ENCODE measurements at places on chromosomes 16 and 17.

DNA sequence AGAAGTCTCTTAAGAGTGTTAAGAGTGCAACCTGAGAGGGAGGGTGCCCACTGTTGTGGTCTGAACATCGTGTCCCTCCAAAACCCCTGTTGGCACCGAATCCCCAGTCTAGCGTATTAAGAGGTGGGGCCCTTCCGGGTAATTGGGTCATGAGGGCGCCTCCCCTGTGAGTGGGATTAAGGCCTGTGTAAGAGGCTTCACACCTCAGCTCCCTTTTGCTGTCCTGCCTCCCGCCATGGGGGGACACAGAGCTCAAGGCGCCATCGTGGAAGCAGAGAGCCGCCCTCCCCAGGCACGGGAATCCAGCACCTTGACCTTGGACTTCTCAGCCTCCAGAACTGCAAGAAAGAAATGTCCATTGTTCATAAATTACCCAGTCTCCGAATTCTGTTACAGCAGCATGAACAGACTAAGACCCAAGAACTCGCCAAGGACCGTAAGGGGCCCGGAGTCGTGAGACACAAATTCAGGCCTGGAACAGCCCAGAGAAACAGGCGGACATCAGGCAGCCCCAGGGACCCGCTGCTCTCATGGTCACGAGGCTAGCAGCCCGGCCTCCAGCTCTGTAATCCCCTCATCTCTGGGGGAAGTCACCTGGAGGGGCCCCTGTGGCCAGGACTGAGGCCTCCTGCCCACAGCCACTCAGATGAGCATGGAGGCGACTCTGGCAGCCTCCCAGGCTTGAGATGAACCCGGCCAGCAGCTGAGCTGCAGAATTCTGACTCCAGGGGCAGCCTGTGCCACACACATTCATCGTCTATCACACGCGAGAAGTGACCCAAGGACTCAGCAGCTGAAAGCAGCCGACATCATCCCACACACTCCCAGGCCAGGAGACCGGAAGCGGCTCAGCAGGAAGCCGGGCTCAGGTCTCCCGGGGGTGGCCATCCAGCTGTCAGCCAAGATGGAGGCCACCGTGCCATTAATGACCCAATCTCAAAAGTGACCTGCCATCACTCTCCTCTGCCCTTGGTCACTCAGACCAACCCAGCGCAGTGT, 12.8 kb upstream of the CHMP6 start:
- no peak for DNase-seq

DNA sequence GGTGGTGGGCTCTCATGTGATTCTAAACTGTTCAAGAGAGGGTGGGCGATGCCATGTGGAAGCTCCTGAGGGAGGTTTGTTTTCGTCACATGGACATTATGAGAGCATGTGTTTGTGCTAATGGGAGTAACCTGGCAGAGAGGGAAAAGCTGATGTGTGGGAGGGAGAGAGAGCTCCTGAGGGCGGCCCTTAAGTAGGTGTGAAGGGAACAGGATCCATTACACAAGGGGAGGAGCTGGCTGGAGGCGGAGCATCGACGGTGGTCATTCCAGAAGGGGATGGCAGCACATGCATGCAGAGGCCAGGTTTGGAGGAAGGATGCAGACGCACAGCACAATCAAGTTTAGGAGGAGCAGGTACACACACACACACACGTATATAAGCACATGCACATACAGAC, 197.5 kb downstream of the RPTOR start:
- no peak for DNase-seq

DNA sequence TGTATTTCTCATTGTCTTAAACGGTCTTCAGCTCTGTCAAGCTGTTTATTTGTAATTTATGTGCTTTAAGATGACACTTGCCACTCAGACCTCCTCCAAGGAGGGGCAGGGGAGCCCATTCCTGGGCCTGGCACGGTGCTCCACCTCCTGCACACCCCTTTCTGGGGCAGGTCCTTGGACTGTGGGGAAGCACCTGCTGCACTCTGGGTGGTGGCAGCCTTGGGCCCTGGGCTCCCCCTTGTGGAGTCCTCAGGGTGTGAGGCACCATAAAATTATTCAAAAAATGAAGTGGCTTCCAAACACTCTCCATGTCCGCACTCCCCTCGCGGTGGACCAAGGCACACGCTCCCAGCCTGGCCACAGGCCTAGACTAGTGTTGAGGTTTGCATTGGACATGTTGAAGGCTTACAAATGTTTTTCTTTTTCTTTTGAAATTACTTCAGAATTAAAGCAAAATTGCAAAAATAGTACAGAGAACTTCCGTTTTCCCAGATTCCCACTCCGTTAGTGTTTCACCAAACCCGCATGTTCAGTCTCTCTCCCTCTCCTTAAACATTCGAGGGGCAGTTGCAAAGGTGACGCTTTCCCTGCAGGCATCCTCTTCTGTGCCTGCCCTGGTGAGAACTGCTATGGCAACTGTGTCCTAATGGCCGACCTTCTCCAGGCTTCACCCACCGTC, 32.4 kb downstream of the FOXK2 start:
- peak; percentile 68 for DNase-seq

- no peak for DNase-seq
Measured at GRCh38 chr17:14061666-14062560, 7.4 kb upstream of the COX10 start.

DNA sequence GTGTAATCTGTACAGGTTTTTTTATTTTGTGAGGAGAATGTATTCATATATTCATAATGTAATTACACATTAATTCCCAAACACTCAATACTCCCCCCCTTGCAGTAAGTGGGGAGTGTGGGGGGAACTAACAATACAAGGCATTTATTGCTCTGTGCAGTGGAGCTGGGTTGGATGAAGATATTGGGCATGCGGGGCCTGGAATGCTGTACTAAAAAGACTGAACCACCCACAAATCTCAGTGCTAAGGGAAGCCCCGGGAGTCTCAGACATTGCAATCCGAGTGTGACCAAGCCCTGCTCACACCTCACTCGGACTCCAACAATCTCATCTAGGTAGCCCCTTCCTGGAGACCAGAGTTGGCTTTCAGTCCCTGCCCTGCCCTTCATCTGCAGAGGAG, 6.0 kb downstream of the PLLP start:
- DNase-seq = no peak

DNA sequence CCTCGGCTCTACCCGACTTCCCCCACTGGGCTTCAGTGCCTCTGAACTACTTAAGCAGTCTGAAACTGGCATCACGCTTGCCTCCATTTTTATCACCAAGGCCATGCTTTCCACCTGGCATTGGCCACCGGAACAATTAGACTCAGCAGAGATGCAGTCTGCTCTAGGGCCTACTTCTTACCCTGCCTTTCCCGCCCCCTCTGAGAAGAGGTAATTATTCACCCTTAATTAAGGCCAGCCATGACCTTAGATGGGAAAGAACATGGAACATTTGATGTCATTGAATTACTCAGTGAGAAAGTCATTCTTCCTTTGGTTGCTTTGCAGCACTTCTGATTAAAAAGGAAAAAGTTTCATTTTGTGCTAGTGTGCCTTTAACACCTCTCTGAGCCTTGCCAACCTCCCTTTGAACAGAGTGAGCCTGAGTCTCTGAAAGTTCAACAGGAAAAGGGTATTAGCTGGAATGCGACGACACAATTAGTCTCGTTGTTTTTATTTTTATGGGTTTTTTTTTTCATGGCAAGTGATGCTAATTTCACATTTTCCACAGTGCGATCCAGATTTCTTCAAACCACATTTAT, 60.9 kb upstream of the TNRC6A start:
- DNase-seq = no peak

DNA sequence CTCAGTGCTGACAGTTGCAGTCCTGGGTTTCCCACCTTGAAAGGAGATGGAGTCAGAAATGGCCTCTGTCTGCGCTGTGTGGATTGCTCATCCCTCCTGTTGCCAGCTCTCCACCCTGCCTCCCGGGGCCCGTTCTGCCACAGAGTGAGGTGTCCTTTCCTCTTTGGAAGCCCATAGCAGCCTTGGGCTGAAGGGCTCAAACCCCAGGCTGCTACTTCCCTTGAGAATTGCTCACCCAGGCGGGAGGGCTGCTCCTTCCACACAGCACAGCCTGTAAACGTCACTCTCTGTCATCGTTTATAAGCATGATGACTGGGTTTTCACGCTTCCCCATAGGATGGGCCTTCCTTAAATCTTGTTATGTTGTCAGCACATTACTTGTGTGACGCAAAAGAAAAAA, 62.7 kb downstream of the FOXK2 start:
- DNase-seq = no peak

GRCh38 chr17:49764559-49765180, 739 bp upstream of the FAM117A start:
- DNase-seq = no peak

- no peak for DNase-seq
Measured at GRCh38 chr17:5683241-5683640, 98.9 kb upstream of the NLRP1 start.

- no peak for DNase-seq
Measured at GRCh38 chr16:14172200-14172809, 101.2 kb downstream of the MRTFB start.

DNA sequence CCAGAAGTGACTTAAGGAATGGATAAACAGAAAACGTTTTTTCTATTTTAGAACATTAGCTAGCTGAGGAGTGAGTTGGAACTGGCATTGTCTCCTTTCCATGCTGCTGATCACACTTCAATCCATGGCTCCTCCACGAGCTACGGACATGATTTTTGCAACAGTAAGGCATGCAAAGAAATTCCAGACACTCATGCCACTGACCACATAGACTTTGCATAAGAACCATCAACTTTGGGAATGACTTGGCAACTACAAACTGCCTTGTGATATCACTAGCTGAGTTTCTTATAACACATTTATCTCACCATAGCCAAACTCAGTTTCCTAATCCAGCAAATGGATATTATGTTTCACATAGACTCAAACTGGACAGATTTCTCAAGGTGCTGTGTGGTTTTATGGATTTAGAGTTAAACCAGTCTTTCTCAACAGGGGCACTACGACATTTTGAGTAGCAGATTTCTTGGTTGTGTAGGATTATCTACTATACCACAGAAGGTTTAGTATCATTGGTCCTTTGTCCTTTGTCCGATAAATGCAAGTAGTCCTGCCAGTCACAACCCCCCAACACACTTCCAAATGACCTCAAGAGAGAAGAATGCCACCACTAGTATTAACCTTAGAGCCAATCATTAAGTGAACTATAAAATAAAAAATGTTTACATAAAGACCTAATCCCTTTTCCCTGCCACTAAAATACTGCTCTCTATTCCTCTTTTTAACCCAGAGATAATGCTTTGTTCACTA, 48.3 kb upstream of the C17orf78 start:
- no peak for DNase-seq

GRCh38 chr17:10716218-10716617, 13.6 kb downstream of the TMEM220 start:
- DNase-seq = no peak

DNA sequence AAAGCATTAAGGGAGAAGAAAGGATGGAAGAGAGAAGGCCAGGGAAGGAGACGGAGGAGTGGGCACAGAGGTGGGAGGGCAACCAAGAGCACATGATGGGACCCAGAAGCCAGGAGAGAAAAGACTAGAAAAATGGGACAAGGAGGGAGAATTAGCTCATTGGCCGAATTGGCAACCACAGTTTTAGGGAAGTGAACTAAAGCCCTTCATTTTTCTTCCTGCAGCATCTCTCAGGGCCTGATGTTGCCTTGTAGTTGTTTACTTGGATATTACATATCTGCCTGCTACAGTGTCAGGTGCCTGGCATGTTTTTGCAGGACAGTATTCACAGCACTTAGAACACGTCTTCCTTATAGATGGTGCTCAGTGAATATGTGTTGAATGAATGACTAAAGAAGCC, 19.0 kb downstream of the EMP2 start:
- DNase-seq = no peak

- DNase-seq = no peak
Measured at GRCh38 chr17:19549746-19550623, 16.3 kb downstream of the SLC47A1 start.

GRCh38 chr17:35191001-35191695, 3.0 kb downstream of the SLC35G3 start:
- DNase-seq = no peak

GRCh38 chr16:1561266-1561665, 27.8 kb downstream of the TMEM204 start:
- DNase-seq = no peak

DNA sequence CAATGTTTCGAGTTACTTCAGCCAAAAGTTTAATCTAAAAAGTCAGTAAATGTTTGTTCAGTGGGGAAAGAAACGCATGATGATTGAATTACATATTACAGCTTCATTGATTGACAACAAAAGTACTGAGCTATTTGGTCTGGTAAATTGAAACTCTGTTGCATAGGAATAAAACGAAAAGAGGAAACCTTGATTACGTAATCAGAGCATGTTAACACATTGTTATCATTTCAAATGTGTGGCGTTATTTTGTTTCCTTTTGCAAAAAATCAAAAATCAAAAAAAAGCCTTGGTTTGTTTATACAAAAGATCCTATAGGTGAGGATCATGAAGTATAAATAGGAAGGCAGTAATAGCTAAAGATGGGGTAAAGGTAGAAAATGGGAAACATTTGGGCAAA, 19.5 kb upstream of the CA10 start:
- DNase-seq = no peak

GRCh38 chr17:51032850-51033249, 87.8 kb downstream of the SPAG9 start:
- no peak for DNase-seq

- DNase-seq = no peak
Measured at GRCh38 chr16:62014319-62014923, 21.8 kb downstream of the CDH8 start.

DNA sequence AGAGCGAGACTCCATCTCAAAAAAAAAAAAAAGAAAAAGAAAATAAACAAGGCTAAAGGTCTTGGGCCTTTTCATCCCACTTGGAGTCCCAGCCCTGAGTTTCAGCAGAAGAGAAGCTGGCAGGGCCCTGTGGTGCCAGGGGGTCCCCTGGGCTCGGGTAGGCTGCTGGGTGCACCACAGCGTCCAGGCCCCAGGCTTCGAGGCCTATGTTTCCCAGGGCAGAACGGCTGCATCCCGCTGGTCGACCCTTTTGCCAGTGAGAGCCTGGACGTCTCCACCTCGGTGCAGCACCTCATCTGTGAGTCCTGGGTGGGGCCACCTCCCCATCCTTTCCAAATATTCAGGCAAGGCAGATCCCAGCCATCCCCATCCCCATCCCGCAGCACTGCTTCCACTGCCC, 2.2 kb downstream of the TMEM235 start:
- no peak for DNase-seq

DNA sequence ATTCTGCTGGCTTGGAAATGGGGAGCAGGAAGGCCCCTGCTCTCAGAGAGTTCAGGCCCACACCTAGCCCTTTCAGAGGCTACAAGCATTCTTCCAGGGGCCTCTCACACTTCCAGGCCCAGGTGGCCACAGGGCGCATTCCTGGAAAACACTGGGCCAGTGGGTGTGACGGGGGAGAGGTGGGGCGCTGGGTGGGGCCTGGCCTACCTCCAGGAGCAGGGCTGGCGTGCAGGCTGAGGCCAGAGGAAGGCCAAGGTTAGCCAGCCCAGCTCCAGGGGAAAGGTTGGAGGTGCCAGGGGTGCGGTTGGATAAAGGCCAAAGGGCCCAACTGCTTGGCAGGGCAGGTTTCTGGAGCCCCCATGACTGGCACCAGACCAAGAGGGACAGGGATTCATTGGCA, 198.2 kb downstream of the MAF start:
- DNase-seq = no peak

DNA sequence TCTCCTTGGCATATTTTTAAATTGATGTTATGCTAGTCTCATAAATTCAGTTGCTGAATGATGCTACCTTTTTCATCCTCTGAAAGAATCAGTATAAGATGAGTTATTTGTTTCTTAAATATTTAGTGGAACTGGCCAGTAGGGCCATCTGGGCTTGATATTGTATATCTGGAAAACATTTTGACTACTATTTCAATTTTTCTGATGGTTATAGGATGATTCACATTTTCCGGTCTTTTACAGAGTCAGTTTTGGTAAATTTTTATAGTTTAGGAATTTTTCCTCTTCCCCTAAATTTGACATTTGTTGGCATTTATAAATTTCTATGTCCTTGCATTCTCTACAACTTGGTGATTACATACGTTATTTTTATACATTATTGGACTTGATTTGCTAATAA, 296.3 kb upstream of the AXIN2 start:
- DNase-seq = no peak

Measured in frontal cortex (tissue), 4 donors.